Stimulated activated CD4-positive, alpha-beta T cell treated with anti-CD3 and anti-CD28 coated beads, Interleukin-4, amount 100 ng/mL, for 24 hours (primary cell): ENCODE measurements at places on chromosomes 3 and 15.

DNA sequence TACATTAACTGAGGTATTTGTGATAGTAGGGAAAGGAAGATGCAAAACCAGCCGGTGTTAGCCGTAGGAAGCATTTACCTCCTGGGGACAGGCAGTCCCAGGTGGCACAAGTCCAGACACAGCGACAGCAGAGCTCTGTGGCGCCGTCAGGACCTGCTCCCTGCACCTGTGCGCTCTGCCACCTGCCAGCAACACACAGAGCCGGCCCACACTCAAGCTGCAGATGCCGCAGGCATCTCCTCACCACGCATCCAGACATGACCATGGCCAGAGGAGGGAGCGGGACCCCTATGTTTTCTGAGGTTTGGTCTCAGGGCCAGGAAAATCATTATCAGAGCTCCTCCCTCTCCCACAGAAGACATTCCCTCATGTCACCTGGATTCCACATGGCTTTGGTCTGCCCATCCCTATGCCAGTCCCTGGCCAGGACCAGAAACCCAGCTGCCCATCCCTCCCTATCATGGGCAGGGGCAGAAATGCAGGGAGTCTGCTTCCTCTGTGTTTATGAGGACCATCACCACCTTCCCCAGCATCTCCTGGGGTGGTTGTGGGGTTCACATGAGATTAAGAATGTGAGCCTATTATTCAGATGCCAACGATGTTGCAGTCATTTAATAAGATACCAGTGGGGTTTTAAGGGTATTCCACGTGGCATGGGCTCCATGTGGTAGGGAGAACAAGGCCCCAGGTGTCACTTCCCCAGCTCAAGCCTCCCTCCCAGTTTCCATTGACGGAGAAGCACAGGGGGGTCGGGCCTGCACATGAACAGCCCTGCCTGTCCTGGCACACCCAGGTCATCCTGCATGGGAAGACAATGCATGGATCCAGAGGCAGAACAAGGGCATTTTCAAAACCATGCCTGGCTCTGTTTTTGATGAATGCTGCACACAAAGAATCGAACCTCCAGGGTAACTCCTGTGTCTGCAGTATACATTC, 251.1 kb downstream of the OCA2 start:
- DNase-seq, result no peak

GRCh38 chr3:94349310-94349878, 286.5 kb downstream of the NSUN3 start:
- no peak for DNase-seq

GRCh38 chr3:60417576-60417975, 833.7 kb downstream of the FHIT start:
- DNase-seq, result no peak

DNA sequence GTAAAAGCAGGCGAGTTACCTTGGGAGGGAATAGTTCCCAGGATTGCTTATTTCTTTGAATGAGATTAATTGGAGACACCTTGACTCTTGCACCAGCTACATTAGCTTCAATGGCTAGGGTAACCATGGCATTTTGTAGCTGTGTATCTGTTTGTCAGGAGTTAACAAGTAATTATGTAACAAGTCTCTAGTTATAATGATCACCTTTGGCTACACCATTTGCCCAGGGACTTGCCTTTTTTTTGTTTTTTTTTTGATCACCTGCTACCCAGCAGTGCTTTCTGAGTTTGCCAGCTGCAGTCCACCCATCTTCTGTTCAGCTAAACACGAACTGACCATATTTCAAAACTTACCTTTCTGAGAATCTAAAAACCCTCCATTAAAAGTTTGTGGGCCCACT, 2.2 kb downstream of the MED12L start:
- DNase-seq, result no peak

DNA sequence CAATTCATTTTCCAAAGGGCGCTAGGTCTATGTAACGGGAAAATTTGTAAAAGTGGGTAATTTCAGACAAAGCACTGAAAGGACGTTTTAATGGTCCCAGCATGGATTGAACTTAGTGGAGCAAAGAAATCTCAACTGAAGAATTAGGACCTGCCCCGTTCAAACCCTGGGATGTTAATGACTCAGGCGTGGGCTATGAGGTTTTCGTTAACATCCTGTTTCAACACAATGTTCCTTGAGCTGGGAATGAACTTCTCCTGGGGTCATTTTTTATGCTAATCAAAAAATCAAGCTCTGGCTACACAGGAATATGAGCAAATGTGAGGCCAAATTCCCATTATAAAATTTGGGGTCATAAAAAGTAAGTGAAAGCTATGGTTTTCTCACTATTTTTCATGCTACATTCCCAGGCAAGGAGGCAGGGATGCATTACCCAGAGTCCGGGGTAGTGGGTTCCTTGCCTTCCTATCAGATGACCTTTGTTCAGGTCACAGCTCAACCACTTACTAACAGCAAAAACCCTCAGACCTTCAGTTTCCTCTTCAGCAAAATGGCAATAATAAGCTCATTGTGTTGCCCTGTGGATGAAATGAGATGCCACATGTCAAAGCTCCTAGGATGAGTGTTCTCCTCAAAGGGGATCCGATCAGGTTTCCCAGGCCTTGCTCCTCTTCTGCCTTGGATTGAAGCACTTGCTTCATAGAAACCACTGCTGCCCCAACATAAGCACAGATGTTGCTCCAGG, 271.4 kb downstream of the ARRDC4 start:
- no peak for DNase-seq

GRCh38 chr3:20022954-20023622, 11.0 kb upstream of the PP2D1 start:
- DNase-seq, result no peak

DNA sequence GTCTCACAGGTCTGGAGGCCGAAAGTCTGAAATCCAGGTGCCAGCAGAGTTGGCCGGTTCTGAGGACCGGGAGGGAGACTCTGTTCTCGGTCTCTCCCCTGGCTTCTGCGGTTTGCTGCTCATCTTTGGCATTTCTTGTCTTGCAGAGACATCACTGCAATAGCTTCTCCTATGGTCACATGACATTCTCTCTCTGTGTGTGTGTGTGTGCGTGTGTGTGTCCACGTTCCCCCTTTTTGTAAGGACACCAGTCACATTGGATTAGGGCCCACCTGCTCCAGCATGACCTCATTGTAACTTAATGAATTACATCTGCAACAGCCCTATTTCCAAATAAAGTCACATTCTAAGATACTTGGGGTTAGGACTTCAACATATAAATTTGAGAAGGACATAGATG, 12.4 kb upstream of the ATP10A start:
- DNase-seq, result no peak

GRCh38 chr3:58018892-58019742, 10.9 kb downstream of the FLNB start:
- DNase-seq, result no peak

GRCh38 chr15:43440721-43441281, 52.2 kb downstream of the TP53BP1 start:
- peak; percentile 47 for DNase-seq

DNA sequence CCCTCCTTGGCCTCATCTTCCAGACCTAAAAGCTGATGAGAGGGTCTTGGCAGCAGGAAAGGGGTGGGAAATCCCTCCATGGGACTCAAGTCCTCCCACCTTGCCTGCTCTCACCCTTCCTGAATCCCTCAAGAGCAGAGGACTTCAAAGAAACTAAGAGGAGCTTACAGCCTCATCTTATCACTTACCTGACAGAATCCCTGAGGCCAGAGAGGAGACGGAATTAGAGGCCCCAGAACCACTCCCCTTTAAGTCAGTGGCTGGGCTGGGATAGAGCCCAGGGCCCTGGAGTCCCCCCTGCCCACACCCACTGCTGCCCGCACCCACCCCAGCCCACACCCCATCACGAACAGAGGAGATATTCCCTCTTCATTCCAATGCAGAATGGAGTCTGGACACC, 15.2 kb downstream of the LOXL1 start:
- DNase-seq, result no peak

DNA sequence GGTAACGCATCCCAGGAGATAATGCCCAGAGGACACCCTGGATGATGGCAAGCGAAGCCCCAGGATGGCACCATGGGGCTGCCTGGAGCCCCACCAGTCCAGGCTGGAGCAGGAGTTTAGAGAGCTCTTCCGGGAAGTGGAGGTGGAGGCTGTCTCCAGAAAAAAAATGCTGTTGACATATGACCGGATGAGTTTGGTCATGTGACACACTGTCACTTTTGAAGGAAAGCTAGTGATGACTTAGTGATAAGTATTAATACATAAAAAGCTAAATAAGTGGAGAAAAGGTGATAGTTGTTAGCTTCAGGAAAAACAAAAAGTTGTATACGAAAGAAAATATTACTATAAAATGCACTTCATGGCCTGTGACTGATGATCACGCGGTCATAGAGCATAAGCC, 20.0 kb upstream of the MYZAP start:
- DNase-seq, result no peak

DNA sequence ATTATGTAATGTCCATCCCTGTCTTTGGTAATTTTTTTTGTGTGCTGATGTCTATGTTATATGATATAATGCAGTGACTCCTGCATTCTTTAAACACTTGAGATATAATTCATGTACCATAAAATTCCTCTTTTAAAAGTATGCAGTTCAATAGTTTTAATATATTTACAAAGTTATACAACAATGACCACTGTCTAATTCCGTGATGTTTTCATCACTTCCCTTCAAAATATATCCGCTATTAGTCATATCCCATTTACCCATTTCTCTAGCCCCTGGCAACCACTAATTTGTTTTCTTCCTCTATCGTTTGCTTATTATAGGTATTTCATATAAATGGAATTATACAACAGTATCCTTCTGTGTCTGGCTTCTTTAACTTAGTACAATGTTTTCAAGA, 64.9 kb upstream of the SUCLG2 start:
- DNase-seq, result no peak

GRCh38 chr3:182083112-182083511, 371.4 kb downstream of the SOX2 start:
- no peak for DNase-seq

DNA sequence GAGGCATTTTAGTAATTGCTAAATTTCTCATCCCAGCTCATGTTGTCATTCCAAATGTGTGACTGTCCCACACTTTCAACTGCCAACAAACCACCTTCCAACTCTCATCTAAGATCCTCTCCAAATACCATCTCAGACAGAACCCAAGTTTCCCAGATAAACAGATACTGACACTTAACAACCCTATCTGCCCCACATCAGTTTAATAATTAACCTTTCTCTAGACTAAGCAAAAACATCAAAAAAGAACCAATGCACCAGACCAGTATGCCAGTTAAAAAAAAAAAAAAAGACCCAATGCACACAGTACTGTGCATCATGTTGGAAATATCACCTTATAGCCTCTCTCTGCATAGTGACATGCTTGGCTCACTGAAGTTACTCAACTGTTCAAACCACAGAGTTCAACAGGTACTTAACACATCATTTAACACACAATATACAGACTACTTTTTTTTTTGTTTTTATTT, 5.5 kb downstream of the SFMBT1 start:
- DNase-seq, result no peak

DNA sequence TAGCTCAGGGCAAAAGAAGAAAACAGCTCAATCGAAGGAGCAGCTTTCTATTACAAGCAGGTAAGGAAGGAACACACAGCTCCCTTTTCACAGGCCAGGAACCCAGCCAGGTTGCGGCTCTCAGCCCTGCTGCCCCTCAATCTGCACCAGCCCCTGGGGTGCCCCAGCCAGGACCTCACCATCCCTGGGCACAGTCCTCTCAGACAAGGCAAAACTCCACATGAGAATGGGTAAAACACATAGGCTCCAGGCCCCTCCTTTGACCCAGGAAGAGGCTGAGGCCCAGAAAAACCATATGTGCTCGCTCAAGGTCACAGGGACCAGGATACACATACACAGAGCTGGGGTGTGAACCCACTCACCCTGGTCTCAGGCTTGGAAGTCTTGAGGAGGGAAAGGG, 178.7 kb upstream of the TLE3 start:
- no peak for DNase-seq

DNA sequence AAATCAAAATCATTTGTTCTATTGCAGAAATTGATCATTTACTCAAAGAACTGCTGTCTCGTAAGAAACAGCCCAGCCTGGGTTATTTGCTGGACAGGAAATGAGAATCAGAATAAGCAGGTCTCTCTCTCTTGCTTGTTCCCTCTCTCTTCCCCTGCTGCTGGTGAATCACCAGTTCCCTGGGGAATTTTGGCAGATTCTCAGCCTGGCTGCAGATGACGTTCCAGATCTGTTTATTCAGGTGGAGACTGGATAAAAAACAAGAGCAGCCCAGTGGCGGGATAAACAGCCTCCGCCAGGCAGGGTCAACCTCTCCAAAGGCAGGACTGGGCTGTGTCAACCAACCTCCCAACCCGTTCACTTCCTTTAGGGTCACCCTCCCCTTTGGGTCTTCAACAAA, 72.1 kb downstream of the LRIG1 start:
- DNase-seq, result no peak
